ENCODE measurements at places on chromosomes 11 and 22.
A peak's percentile ranks its signal among the peaks of the same experiment; 100 is the strongest.

DNA sequence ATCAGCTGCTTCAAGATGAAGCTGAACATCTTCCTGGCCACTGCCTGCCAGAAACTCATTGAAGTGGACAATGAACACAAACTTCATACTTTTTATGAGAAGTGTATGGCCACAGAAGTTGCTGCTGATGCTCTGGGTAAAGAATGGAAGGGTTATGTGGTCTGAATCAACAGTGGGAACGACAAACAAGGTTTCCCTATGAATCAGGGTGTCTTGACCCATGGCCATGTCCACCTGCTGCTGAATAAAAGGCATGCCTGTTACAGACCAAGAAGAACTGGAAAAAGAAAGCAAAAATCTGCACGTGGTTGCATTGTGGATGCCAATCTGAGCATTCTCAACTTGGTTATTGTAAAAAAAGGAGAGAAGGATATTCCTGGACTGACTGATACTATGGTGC lies 22.2 kb upstream of the BIRC3 start:
- no peak for DNase-seq

DNA sequence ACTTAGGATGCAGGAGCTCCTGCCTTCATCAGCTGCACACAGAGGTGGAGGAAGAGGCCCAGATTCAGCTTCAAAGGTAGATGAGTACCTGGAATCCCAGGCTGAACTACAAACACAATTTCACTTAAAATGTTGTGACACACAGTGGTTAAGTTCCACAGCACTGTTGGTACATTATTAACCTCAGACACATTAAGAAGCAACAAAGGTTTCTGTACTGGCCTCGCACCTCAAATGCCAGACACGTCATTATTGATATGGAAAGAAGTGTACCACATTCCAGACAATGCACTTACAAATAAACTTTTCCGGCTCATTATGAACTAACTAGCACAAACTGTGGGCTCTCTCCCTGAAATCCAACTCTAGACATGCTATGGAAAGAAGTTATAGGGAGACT lies 34.6 kb downstream of the PRDM10 start:
- DNase-seq, result no peak

DNA sequence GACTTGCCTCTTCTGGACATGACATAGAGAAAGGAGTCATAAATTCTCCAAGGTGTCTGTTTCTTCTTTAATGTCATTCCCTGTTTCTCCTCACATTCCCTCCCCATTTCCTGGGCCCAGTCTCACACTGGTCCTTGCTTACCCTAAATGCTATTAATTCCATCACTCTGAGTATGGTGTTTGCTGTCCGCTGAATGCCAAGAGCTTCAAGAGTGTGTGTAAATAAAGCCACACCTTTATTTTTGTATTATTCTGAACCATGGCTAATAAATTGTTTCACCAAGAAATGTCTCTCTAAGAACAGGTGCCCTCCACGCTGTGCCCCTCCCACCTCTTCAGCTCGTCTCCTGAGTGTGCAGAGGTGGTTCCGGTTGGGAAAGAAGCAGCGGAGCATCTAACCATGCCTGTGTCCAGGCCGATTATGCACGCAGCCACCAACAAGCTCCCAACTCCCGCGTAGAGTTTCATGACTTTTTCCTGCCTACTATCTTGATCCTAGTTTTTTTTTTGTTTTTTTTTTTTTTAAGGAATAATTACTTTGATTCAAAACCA lies 8.6 kb downstream of the TMEM121B start:
- DNase-seq, result no peak

- peak; percentile 43 for DNase-seq
Observed at GRCh38 chr11:34068111-34068510, 16.6 kb downstream of the CAPRIN1 start.

GRCh38 chr11:59984368-59984767 lies 20.5 kb downstream of the OOSP4A start:
- DNase-seq, result no peak

DNA sequence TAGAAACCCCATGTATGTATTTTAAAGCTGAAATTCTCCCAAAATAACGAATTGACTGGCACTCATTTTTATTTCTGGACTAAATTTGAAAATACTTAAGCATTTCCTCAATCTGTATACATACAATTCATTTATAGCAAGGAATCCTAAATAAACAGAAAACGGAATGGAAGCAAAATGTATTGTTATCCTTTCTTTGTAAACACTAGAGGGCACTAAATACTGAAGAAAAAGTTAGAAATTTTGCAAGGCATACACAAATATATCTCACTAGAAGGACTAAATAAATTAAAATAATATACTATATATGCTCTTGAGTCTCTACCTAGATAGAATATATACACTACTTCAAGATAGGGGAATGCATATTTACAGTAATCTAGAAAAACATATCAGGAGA lies 23.1 kb upstream of the ANO5 start:
- DNase-seq, result no peak

GRCh38 chr11:70240337-70240736 lies 30.2 kb upstream of the PPFIA1 start:
- DNase-seq, result no peak

DNA sequence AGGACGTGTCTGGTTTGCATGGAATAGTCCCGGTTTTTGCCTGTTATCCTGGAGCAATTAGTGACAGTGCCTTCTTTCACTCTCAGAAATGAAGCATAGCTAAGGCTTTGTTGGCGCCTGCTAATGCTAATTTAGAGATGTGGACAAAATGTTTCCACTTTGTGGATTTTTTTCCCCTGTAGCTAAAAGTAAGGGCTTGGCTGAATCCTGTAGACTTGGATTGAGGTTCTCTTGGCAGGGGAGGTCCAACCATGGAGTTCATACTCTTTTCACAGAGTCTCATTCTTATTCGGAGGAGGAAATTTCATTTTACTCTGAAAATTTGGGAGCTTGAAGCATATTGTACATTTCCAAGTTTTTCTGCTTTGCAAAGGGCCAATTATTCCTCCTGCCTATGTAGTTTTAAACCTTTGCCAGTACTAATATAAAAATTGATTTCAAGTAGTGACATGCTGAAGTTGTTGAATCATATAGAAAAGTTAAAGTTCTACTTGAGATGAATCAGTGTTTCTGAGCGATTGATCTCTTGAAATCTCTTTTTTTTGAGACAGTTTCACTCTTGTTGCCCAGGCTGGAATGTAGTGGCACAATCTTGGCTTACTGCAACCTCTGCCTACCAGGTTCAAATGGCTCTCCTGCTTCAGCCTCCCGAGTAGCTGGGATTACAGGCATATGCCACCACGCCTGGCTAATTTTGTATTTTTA lies 20.0 kb downstream of the PPFIA1 start:
- no peak for DNase-seq

DNA sequence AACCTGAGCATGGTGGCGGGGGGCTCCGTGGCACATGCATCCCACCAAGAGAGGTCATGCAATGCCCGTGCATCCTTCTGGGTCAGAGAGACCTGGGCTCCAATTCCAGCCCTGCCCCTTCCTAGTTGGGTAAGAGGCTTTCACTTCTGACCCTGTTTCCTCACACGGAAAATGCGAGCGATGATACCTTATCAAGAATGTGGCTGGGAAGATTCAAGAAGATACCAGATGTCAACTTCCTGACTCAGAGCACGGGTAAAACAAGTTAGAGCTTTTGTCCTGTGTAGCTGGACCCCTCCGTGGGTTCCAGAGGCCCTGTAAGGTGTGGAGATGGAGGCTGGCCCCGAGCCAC lies 8.7 kb upstream of the DGKZ start:
- no peak for DNase-seq

GRCh38 chr11:61914471-61915171 lies 2.7 kb downstream of the RAB3IL1 start:
- DNase-seq, result no peak

- DNase-seq, result no peak
Observed at GRCh38 chr11:99742501-99742900, 721.8 kb downstream of the CNTN5 start.

DNA sequence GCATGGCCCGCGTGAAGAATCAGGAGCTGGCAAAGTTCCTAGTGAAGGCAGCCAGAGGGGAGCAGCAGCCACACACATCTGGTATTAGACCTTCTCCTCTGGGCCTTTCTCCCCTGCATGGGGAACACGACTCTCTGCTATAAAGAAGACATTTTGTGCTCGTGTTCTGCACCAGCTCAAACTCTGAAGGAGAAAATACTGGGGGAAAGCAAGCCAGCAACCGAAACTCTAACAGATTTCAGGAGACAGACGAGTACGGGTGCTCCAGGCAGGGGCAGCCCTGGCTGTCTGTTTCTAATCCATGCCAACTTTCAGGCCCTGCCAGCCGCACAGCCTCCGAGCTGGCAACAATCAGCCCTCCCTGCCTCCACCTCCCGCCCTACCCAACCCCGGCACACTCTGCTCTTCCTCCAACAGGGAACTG lies 296.3 kb downstream of the BRD1 start:
- no peak for DNase-seq

DNA sequence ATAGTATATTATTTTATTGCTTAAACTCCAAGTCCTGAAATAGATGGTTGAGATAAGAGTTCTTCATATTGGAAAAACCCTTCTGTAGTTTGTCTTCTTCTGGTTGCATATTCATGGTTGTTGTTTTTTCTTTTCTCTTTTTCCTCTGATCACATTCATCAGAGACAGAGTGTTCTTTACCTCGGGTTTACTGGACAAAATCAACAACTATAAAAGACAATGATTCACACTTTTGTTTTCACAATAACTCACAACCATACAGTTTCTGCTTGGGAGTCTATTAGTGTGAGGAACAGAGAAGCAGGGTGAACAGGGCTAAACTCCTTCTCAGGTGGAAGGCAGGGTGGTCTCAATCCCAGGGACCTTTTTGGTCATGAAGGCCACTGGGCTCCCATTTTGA lies 2.6 kb upstream of the SLC22A25 start:
- no peak for DNase-seq
